ENCODE measurements at places on chromosomes 3 and 15.

- DNase-seq, result no peak
These were observed 22.6 kb upstream of the UMPS start for GRCh38 chr3:124707656-124708062.

DNA sequence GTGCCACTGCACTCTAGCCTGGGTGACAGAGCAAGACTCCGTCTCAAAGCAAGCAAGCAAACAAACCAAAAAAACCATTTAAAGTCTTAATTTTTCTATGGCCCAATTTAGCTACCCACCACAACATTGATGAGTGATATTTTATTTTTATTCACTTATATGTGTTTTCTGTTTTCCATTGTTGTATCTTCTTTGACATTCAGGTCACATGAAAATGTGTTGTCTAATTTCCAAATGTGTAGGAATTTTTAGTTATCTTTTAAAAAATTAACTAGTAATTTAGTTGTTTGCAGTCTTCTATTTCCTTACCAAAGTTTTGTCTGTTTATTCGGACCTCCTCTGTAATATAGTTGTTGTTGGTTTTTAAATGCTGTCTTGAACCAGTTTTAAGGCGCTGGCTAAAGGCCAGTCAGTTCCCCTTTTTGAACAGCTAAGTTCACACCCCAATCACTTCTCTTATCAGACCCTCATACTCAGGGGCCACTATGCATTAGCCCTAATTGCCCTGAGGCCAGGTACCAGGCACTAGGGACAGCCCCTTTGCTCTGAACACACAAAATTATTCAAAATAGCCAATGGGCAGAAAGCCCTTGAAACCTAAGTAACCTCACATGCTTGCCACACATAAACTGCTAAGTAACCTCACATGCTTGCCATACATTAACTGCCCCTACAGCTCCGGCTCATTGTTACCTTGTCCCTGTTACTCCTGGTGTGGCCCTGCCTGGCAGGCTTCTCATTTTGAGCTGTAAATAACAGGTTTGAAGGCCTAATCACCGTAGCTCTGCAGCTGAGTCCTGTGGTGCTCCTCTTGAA, 4.3 kb upstream of the CCR4 start:
- no peak for DNase-seq

DNA sequence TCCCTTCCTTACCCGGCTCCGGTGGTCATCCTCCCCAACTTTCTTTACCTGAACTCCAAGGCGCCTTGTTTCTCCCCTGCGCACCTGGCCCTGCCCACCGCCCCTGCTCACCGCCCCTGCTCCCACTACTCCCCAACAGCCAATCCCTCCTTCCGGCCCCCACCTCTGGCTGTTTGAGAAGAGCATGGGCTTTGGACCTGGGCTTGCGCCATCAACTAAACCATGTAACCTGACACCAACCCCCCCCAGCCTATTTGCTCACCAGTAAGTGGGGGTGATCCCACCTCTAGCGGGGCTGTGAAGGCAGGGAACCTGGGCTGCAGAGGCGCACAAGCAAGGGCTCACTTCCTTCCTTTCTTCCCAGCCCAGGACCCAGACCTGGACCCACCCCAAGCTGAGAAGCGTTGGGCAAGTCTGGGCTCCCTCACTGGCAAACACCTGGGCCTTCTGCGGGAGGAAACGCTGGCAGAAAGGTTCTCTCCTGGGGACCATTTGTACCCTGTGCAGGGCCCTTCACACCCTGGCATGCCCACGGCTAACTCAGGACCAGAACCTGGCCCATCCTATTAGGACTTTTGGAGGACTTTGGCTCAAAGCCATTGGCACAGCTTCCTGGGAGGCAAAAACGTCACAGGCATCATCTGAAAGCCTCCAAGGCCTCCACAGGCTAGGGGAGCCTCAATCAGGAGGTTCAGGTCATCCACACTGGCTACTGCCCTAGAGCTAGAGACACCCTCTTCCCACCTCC, at the start of gene PLXNB1:
PLXNB1 (minus strand) TSS at position 127 of the 748 bp plus-strand sequence. CDS start 5,475 bp downstream, outside the sequence.
- no peak for DNase-seq

GRCh38 chr3:149917124-149917667, 53.5 kb downstream of the PFN2 start:
- no peak for DNase-seq

DNA sequence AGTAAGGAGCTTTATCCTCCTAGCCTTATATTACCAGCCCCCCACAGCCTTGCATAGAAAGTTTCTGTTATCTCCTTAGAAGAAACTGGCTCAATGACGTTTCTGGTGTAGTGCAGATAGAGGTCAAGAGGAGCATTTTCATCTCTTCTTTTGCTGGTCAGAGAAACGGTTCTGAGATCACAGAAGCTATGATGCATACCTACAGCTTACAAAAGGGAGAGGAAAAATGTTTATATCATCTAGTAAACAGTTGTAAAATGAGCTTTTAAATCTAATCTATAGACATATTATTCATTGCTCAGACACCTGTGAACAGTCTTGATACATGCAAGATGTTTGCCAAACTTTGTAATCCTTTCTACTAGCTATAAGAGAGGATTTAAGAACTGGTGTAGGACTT, 68.0 kb downstream of the GMPS start:
- DNase-seq, result no peak
